ENCODE measurements at places on chromosomes 4 and X. TPM values are rescaled to one million over a fixed set of nuclear protein-coding genes. Genes with fewer than 3 reads are reported as not detected.
A peak's percentile ranks its signal among the peaks of the same experiment; 100 is the strongest.

- DNase-seq, result peak; percentile 36
Measured at GRCh38 chr4:169810325-169811323, 52.9 kb upstream of the HPF1 start.

DNA sequence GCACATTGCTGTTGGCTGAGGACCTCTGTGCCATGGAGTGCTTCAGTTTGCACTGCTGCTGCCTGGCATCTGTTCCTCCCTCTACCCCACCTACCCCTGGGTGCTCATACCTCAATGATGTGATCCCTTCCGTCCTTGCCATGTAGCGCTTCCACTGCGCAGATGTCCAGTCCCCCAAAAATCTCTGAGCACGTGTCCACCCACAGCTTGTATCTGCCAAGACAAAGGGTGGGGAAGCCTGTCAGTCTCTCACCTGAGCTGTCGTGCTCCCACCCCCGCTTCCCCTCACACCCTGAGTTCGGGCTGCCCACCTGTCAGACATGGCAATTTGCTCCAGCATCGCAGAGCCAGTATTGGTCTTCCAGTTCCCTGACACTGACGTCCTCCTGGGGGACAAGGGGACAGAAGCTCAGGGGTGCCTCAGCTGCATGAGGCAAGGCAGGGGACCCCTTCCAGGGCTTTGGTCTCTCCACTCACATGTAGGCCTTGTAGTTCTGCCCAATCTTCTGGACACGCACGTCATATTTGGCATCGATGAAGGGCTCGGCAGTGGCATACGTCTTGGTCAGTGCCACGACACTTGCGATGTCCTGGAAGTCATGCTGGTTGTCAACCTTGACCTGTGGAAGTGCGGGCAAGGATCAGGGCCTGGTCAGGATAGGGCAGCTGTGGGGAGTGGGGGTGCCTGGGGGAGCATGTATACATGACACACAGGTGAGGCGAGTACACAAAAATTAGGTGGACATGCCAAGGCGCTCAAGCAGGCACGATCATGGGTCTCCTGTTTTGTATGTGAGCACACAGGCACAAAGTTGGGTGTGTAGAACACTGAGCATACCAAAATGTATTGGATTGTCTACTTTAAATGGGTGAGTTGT lies 6.0 kb upstream of the TIMP1 start:
- no peak for DNase-seq

Gene TMEM165
- 44.0 TPM for total RNA-seq

Gene ELK1
- 27.3 TPM for total RNA-seq

All from CD4-positive, CD25-positive, alpha-beta regulatory T cell (primary cell).